ENCODE measurements at places on chromosomes 7 and 10.

GRCh38 chr7:151827620-151828019 lies 49.3 kb downstream of the PRKAG2 start:
- DNase-seq: no peak

DNA sequence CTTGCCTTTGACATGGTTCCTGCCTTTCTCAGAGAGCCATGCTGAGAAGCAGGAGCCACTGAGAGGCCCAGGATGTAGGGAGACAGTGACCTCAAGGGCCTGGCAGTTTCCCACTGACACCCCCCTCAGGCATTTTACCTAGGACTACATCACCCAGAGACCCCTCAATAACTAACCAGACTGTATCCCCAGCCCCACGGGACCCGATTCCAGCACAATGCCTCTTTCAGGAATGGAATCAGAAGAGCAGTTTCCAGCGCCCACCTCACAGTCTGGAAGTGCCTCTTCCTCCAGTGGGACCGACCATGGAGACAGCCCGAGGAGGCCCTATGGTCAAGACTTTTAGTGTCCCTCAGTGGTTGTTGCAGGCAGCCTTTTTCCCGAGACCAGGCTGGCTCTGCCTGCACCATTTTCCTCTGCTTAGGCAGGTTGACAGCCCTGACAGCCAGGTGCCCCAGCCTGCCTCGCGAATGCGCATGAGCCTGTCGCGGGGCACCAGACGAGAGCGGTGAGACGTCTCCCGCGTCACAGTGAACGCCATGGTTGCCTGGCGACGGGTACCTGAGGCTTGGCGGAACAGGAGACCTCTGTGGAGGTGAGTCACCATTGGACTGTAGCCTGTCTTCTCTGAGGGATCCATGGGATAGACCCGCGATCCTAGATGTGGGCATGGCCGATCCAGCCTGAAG lies 28.4 kb upstream of the ZNF273 start:
- no peak for DNase-seq

DNA sequence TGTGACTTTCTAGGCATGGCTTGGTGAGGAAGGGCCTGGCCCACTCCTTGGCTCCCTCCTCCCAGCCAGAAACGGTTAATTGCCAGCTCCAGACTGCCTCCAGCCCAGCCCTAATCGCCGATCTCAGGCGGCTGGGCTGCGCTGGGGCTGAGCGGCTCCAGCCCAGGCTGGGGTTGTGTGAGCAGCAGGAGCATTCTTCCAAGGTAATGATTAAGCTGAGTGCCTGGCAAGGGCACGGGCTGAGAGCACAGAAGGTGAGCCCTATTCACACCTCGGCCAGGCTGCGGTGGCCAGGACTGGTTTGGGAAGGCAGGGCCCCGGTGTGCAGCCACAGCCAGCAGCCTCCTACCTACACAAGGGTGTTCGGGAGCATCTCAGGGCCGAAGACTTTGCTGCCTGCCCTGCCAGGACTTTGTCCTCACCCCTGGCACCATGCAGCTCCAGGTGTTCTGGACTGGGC lies at the start of gene TMEM72:
TMEM72 (plus strand) TSS at position 257 of the 460 bp plus-strand sequence; CDS start at position 433, 176 bp downstream.
- no peak for DNase-seq

GRCh38 chr10:121092720-121093095 lies 241.5 kb downstream of the WDR11 start:
- DNase-seq: no peak

GRCh38 chr7:51067757-51068156 lies 248.9 kb downstream of the COBL start:
- DNase-seq: peak; percentile 41

GRCh38 chr7:95440394-95441038 lies 5.7 kb upstream of the PON2 start:
- DNase-seq: no peak

- DNase-seq: no peak
These were observed 30.0 kb downstream of the MAT1A start for GRCh38 chr10:80259405-80259871.

DNA sequence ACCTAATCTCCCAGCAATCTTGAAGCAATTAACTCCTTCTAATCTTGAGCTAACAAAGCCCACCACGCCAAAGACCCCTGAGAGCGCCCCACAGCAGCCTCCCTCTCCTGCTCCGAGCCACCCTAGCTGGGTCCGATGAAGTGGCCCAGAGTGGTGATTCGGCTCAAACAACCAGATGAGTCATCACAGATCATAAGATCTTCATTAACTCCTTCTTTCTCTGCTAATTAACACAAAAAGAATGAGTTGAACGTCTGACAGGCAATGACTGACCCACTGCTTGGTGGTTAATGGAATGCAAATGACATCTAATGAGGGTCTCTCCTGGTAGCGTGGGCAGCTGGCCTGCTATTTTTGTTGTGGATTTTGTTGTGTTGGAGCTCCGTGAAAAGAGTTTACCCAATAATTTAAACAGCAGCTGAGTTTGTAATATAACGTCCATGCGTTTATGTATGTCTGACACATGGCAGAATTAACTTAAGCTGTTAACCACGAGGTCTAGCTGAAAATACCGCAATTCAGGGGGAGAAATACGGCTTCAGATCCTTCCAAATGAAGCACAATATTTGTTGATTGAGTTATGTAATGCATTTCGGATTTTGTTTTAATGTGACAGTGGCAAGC lies 161.4 kb downstream of the RAB11FIP2 start:
- DNase-seq: no peak

DNA sequence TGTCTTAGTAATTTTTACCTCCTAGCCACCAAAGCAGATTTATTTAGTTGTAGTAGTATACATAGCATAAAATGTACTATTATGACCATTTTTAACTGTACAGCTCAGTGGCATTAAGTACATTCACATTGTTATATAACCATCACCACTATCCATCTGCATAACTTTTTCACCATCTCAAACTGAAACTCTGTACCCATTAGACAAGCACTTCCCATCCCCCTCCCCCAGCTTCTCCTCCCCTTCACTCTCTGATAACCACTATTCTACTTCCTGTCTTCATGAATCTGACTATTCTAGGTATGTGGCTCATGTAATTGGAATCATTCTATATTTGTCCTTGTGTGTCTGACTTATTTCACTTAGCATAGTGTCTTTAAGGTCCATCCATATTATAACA lies 71.9 kb downstream of the MRPL32 start:
- DNase-seq: no peak

DNA sequence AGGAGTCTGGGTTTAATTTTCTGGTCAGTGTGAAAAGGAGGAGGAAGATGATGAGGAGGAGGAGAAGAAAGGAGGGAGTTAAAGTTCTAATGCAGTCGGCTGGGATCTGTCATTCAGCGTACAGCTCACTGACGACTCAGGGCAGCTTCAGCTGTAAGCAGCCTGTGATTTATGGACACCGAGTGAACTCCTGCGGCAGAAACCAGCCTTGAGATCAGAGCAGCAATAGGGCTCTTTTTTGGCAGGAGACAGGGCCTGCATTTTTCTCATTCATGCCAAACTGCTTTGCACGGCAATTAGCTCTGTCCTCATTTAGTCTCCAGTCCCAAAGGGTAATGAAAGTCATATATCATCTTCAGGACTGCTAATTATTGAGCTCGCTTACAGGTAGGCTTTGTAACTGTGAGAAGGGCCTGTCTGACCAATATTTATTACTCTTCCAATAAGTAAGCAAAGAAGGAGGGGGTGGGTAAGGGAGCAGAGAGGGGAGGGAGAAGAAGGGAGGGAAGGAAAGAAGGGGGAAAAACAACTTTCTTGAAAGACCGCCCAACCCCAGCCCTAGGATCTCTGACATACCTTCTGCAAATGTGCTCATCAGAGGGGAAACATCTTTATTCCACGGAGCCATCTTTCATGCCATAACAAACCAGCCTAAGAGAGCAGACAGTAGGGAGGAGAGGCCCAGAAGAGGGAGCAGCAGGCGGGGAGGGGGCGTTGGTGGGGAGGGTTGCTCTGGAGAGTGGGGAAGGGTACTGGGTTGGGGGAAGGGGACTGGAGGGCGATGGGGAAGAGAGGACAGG lies 48.1 kb upstream of the COMTD1 start:
- DNase-seq: no peak

DNA sequence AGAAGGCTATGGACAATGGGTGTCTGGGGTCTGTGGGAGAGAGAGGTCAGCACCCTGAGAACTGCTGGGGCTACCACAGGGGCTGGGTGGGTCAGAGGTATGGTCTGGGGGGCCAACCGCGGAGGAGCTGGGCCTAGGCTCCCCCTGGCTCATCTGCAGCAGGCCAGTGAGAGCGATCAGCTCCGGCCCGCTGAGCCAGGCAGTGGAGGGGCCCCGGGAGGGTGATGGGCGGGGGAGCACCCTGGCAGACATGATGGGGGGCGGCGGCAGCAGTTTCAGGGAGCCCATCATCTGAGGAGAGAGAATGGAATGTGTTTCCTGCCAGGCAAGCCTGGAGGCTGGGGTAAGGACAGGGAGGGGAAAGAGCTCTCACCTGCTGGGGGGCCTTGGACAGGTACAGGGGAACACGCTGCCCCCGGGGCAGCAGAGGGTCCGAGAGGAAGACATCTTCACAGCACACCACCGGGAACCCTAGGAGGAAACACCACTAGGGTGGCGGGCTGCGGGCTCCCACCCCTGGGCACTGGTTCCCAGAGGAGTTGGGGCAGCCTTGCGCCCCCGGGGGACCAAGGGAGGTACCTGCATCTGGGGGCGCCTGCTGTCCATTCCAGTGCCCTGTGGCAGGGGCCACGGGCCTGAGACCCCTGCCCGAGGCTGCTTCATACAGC lies 1.3 kb downstream of the SAP25 start:
- no peak for DNase-seq

DNA sequence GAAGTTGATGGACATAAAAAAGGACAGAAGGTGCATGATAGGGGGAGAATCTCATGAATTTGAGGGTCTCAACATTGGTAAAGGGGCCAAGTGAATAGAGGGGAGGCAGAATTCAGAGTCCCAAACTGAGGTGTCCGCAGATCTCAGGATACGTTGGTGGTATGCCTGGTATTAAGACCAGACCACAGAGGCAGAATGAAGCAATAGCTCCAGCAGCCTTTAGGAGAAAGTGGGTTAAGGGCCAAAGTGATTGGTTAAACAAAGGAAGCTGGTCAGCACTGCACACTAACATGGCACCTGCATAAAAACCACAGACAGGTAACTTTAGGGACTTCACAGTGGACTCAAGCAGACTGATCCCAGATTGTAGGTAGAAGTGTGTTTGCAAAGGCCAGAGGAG lies 37.5 kb downstream of the MEST start:
- DNase-seq: no peak

DNA sequence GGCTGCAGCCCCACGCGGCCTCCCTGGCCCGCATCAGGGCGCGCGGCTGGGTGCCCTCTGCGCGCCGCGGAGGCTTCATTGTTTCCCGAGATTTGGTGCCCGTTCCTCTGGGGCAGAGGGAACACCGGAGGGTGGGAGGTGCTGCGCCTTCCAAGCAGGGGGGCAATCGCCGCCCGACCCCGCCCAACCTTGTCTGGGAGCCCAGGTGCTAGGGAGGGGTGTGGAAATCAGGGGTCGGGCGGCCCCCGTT lies 1.0 kb upstream of the NRP1 start:
- no peak for DNase-seq

DNA sequence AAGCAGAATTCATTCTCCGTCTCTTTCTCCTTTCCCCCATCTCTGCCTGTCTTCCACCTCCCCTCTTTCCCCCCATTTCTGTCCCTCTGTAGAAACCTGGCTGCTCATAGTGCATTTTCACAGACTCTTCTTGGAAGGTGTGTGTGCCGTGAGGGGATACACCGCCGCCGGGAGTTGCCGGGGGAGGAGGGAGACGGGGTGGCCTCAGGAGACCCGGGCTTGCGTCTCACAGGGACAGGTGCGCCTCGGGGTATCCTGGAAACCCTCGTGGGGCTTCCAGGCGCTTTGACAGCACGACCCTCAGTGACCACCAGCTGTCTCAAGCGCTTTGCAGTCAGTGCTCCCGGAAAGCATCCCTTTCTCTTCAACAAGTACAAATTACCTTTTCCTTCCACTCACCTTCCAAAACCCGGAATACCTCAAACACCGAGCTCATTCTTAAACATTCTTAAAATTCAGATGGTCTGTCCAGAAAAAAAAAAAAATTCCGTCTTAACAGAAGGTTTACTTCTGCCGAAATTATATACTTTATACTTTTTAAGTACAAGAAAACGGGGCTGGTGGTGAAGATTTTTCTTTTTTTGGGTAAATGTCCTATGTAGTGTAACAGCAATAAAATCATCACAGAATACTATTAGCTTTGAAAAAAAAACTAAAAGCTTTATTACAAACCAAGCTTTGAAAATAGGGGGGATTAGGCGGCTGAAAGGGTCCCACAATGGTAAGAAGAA lies 8.2 kb downstream of the EMX2 start:
- DNase-seq: no peak

DNA sequence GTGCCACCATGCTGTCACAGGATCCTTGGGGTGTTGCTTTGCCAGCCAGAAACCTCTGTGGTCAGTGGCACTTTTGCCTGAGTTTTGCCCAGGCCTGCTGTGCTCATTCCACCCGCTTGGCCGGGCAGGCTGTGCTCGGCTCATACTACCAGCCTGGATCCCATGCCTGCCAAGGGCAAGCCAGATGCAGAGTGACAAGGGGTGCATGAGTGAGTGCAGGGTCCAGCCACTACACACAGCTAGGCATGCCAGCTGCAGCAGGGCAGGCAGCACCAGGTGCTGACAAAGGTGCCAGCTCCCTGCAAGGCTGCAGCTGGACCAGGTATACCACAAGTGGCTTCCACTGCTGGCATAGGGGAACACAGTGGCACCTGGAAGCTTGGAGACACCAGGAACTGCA lies 28.6 kb downstream of the C10orf67 start:
- no peak for DNase-seq

DNA sequence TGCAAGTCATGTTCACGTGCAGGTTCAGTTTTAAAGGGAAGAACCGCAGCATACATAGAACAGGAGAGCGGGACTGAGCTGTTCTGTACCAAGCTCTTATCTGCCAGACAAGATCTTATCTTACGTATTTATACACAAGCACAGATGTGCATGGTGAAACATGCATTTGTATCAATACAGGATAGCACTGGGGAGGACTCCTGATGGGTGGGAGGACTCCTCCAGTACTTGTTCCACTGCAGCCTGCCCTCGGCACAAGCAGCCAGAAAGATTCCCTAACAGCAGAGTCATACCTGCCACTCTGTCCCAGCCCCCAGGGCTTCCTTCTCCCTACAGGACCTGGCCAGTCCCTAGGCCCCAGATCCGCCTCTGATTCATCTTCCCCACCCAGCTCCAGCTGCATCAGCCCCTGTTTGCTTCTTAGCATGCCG lies 13.2 kb upstream of the PRKCQ start:
- no peak for DNase-seq

GRCh38 chr7:30474893-30475292 lies 3.7 kb downstream of the NOD1 start:
- DNase-seq: no peak

- DNase-seq: no peak
These were observed 120.9 kb downstream of the C10orf105 start for GRCh38 chr10:71598621-71599055.
